ENCODE measurements at places on chromosomes 5 and 9. TPM values are rescaled to one million over a fixed set of nuclear protein-coding genes. Genes with fewer than 3 reads are reported as not detected.

The CCDC152 gene
- 19.0 TPM for total RNA-seq

The CEL gene
- total RNA-seq = 10.4 TPM

DNA sequence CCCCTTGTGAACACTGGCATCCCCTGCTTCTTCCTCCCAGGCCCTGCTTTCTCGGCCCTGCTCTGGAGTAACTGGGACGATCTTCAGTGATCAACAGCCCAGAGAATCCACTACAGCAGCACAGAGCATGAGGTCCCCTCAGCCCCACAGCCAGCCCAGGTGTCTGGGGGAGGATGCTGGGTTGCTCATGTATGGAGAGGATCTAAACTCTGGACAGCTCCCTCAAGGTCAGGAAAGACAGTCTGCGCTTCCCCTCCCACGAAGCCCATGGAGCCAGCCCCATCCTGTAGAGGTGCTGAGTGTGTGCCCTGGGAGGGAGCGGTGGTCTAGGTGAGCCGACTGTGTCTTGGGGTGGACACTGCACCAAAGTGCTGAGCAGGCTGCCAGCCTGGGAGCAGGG is 190.2 kb downstream of the GABBR2 start:
- no peaks in the 10 kb centered on the region for H3K36me3 ChIP-seq
- H3K27ac ChIP-seq = no peak overlapping the region
- no peak overlapping the region for H3K4me3 ChIP-seq
- no peak for DNase-seq
- peaks cover 3% of the 10 kb centered on the region for H3K4me1 ChIP-seq
- H3K27me3 ChIP-seq = no peaks in the 10 kb centered on the region

GRCh38 chr5:44983006-44983405 is 174.3 kb downstream of the MRPS30 start:
- H3K4me1 ChIP-seq = no peaks in the 10 kb centered on the region
- no peaks in the 10 kb centered on the region for H3K27me3 ChIP-seq
- H3K4me3 ChIP-seq = no peak overlapping the region

DNA sequence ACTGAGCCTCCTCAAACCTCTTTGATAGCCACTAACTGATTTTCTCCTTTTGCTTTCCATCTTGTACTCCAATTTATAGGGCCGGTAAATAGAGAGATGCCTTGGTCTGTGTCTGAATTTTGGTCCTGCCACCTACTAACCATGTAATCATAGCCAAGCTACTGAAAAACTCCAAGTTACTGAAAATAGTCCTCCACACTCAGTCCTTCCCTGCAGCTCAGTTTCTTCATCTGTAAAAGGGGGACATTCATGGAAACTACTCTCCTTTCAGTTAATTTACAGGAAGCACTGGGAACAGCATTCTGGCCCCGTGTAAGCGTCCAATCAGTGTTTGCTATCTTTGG is 30.0 kb upstream of the TGFBR1 start:
- H3K27ac ChIP-seq = no peak overlapping the region
- H3K27me3 ChIP-seq = no peaks in the 10 kb centered on the region
- no peak for DNase-seq
- H3K4me3 ChIP-seq = no peak overlapping the region
- peaks cover 6% of the 10 kb centered on the region for H3K4me1 ChIP-seq
- no peaks in the 10 kb centered on the region for H3K36me3 ChIP-seq

DNA sequence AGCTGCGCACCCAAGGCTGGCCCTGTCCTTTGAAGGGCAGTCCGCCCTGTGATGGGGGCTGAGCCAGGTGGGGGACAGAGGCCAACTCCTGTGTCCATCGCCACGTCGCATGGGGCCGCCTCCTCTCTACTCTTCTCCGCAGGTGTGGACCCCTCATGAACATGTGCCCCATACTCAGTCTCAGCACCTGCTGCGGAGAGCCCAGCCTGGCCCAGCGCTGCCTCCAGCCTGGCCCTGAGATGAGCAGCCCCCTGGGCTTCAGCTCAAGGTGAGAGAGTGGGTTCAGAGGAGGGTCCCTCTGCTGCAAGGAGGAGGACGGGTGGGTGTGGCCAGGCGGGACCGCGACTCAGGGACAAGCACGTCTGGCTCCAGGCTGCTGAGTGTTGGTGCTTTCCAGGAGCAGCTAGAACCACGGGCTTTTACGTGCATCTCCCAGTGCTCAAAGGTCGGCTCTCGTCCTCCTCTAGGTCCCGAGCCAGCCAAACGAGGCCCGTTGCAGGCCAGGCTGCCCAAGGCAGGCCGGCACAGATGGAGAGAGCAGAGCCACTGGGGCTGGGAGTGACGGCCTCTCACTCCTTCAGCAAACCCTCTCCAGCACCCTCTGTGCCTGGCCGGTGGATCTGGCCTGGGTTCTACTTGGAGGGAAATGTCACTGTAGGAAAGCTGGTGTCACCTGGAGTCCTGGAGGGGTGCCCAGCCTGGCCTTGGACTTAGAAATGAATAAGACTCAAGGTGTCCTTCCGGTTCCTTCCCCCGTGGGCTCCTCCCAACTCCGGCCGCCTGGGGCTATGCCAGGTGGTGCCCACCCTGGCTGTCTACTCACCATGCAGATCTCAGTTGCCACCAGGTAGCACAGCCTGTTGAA is 48.9 kb upstream of the RNF130 start:
- no peaks in the 10 kb centered on the region for H3K4me1 ChIP-seq
- no peak overlapping the region for H3K4me3 ChIP-seq
- DNase-seq = no peak
- H3K27ac ChIP-seq = no peak overlapping the region
- no peaks in the 10 kb centered on the region for H3K27me3 ChIP-seq

The CDC37L1 gene
- 16.7 TPM for total RNA-seq

GRCh38 chr5:98631311-98632054 is 142.0 kb upstream of the RGMB start:
- H3K4me1 ChIP-seq = peaks cover 17% of the 10 kb centered on the region
- no peak overlapping the region for H3K4me3 ChIP-seq
- no peak overlapping the region for H3K27ac ChIP-seq

The FAM163B gene
- 3.1 TPM for total RNA-seq

DNA sequence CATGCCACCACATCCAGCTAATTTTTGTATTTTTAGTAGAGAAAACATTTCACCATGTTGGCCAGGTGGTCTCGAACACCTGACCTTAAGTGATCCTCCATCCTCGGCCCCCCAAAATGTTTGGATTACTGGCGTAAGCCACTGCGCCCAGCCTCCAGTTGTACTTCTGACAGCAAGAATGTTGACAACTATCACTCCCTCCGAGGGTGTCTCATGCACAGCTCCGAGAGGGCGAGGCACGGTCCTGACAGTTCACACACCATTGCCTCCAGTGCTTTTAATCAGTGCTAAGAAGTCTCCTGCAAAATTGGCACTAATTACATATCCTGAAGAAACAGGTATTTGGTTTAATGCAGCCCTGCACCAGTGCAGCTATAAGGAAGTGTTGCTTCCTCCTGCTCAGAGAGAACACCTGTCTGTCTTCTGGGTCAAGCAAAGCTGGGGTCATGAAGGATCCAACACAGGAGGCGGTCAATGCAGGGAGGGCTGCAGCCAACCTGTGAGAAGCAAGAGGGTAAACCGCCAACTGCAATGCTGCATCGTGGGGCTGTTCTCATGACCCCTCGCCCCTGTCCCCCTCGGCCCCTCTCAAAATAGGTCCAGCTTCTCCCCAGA is 184.0 kb downstream of the MED10 start:
- H3K36me3 ChIP-seq = no peaks in the 10 kb centered on the region
- peaks cover 21% of the 10 kb centered on the region for H3K4me1 ChIP-seq
- H3K27me3 ChIP-seq = peaks cover 2% of the 10 kb centered on the region
- no peak overlapping the region for H3K4me3 ChIP-seq
- no peak overlapping the region for H3K27ac ChIP-seq

GRCh38 chr9:38017149-38017884 is 51.7 kb downstream of the SHB start:
- H3K27ac ChIP-seq = peak overlapping the region; percentile 97
- peaks cover 93% of the 10 kb centered on the region for H3K4me1 ChIP-seq
- H3K36me3 ChIP-seq = peaks cover 6% of the 10 kb centered on the region
- peak; percentile 85 for DNase-seq

GRCh38 chr5:133356396-133356983 is 255.9 kb downstream of the FSTL4 start:
- H3K27ac ChIP-seq = no peak overlapping the region
- H3K4me1 ChIP-seq = peaks cover 34% of the 10 kb centered on the region
- no peak overlapping the region for H3K4me3 ChIP-seq
- H3K36me3 ChIP-seq = no peaks in the 10 kb centered on the region
- DNase-seq = no peak
- no peaks in the 10 kb centered on the region for H3K27me3 ChIP-seq

- peaks cover 14% of the 10 kb centered on the region for H3K27me3 ChIP-seq
- no peak for DNase-seq
- H3K27ac ChIP-seq = no peak overlapping the region
Observed at GRCh38 chr5:10324518-10325370, 17.0 kb upstream of the CMBL start.

The WNT8A gene
- total RNA-seq = not detected

DNA sequence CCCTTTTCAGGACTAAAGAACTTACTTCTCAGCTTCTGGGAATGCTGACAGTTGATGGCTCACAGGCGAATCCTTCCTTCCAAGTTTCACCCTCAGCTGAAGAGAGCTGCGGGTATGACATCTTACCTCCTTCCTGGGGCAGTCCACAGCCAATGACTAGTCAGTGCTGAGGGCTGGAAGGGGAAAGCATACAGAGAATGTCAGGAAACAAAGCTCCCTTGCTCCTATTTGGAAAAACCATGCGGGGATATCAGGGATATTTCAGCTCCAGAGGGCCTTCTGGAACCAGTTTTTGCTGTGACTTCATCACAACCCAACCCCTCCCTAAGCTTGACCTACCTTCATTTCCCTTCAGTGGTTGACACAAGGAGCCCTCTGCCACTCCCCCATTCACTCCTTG is 15.7 kb downstream of the FTMT start:
- H3K4me3 ChIP-seq = no peak overlapping the region
- no peak for DNase-seq
- H3K36me3 ChIP-seq = no peaks in the 10 kb centered on the region
- no peak overlapping the region for H3K27ac ChIP-seq
- H3K27me3 ChIP-seq = no peaks in the 10 kb centered on the region

GRCh38 chr9:95092262-95093072 is 225.0 kb downstream of the FANCC start:
- no peaks in the 10 kb centered on the region for H3K27me3 ChIP-seq
- H3K36me3 ChIP-seq = no peaks in the 10 kb centered on the region
- H3K4me1 ChIP-seq = peaks cover 41% of the 10 kb centered on the region
- no peak overlapping the region for H3K4me3 ChIP-seq
- DNase-seq = no peak
- H3K27ac ChIP-seq = peak overlapping the region; percentile 25

The SLC34A1 gene
- not detected for total RNA-seq

DNA sequence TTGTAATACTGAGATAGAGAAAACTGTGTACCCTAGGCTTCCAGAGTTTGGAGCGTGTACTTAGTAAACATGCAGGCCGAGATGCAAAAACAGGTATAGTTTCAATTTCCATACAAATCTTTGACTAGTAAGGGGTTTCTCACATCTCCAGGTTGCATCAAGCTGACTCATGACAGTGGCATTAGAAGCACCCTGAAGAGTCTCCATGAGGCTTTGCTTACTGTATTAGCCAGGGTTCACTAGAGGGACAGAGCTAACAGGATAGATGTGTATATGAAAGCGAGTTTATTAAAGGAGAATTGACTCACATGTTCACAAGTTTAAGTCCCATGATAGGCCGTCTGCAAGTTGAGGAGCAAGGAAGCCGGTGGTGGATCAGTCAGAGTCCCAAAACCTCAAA is 275.3 kb upstream of the CDH6 start:
- no peaks in the 10 kb centered on the region for H3K27me3 ChIP-seq
- no peak for DNase-seq
- H3K36me3 ChIP-seq = no peaks in the 10 kb centered on the region
- no peak overlapping the region for H3K27ac ChIP-seq
- no peaks in the 10 kb centered on the region for H3K4me1 ChIP-seq
- H3K4me3 ChIP-seq = no peak overlapping the region

The SLCO6A1 gene
- 0.42 TPM for total RNA-seq

The CATSPER3 gene
- total RNA-seq = 0.44 TPM

- no peak overlapping the region for H3K4me3 ChIP-seq
- peaks cover 3% of the 10 kb centered on the region for H3K36me3 ChIP-seq
- DNase-seq = no peak
- no peaks in the 10 kb centered on the region for H3K4me1 ChIP-seq
- peaks cover 20% of the 10 kb centered on the region for H3K27me3 ChIP-seq
Observed at GRCh38 chr9:122403381-122404000, 32.7 kb downstream of the PTGS1 start.

DNA sequence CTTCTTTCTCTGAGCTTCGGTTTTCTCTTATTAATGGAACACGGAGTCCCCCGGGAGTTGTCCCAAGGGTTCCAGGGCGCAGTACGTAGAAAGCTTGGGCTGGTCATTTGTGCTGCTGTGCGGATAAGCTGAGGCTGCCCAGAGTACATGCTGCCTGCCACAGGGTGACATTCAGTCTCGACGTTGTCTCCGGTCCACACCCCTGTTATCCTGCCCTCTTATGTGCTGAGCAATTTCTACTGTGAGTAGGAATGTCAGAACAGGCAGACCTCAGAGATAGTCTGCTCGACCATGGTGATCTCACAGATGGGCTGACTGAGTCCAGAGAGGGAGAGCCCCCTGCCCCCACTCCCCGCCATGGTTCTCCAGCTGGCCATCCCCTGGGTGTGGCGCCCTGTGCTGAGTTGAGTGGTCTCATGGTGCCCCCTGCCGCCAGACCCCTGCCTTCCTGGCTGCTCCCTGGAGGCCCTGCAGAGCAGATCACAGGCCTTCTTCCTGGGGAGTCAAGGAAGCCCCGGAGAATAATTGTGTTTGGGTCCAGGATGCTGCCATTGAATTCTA is 124.0 kb downstream of the RGS3 start:
- peak; percentile 74 for DNase-seq
- H3K27ac ChIP-seq = no peak overlapping the region
- H3K27me3 ChIP-seq = no peaks in the 10 kb centered on the region

GRCh38 chr5:96597438-96598020 is 64.6 kb upstream of the CAST start:
- no peak for DNase-seq
- H3K27me3 ChIP-seq = peaks cover 3% of the 10 kb centered on the region
- H3K36me3 ChIP-seq = peaks cover 6% of the 10 kb centered on the region

The MYOZ3 gene
- total RNA-seq = 11.6 TPM

DNA sequence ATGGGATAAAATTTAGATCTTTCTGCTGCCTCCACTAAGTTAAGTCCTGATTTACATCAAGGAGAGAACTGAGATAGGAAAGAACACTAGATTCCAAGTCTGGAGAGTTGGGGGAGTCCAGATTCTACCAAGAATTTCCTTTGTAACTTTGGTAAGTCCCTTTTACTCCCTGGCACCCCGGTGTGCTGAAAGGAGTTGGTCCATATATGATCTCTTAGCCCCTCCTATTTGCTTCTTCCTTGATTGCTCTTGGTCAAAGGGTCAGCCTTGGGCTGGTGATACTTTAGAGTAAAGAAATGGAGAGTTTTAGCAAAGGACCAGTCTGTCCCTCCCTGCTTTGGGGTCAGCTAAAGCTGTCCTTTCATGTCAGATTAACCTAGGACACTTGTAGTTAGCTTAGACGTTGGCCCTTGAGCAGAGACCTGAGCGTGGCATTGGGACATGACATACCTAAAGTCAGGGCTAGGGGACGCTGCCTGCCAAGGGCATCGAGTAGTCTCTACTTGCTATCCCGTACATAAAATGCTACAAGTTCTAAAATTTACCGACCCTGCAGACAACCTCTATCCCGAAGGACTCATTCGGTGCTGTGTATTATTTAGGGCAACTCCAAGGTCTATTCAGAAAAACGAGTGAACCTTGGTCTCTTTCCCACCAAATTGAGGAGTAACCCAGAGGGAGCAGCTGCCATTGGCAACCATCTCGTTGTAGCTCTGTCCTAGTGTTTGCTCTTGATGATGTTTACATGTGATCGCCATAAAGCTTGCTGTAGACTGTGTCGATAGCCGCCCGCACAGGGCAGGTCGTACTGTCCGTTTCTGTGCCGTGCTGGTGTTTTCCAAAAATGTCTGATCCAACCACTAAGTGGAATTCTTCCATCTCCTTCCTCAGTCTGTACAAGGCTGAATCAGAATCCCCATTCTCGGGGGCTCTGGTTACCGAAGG is 94.4 kb downstream of the PDE6A start:
- no peak overlapping the region for H3K4me3 ChIP-seq
- peaks cover 38% of the 10 kb centered on the region for H3K36me3 ChIP-seq
- peaks cover 4% of the 10 kb centered on the region for H3K4me1 ChIP-seq
